Right cardiac atrium (tissue), 5 donors: ENCODE measurements at places on chromosomes 11 and 22. TPM values are rescaled to one million over a fixed set of nuclear protein-coding genes. Genes with fewer than 3 reads are reported as not detected.

PRG3 gene
- not detected for total RNA-seq

- no peak for DNase-seq
Observed at GRCh38 chr11:132658696-132659095, 873.6 kb downstream of the OPCML start.

MRGPRE gene
- total RNA-seq: 0.43 TPM

SLCO2B1 gene
- 40.7 TPM for total RNA-seq

APOA4 gene
- total RNA-seq: not detected

DNA sequence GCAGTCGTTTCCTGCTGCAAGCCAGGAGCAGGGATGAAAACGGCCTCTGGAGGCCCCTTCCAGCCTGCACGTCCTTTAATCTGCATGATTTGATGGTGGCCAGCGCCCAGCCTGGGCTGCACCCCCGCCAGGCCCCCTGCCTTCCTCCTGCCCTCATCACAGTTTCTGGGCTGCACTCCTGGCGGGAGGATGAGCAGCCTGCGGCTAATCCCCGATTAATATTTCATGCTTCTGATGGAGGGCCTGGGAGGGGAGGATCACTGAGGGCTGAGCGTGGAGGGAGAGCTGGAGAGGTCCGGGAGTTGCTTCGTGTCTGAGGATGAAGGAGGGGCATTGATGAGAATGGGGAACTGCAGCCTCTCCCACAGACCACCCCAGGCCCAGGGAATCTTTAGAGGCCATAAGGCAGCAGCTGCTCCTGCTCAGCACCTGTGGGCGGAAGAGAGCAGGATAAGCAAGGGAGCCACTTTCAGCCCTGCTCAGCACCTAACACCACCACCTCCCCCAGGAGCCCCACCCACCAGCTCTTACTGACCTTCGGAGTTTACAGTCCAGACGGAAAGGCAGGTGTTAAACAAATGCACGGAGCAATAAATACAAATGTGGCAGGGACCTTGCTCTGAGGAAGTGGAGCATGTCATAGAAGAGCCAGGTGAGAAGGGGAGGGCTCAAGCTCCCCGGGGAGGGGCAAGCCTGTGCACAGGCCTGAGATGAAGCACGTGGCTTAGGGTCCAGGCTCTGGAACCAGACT, 135.0 kb upstream of the NECTIN1 start:
- DNase-seq: no peak

DNA sequence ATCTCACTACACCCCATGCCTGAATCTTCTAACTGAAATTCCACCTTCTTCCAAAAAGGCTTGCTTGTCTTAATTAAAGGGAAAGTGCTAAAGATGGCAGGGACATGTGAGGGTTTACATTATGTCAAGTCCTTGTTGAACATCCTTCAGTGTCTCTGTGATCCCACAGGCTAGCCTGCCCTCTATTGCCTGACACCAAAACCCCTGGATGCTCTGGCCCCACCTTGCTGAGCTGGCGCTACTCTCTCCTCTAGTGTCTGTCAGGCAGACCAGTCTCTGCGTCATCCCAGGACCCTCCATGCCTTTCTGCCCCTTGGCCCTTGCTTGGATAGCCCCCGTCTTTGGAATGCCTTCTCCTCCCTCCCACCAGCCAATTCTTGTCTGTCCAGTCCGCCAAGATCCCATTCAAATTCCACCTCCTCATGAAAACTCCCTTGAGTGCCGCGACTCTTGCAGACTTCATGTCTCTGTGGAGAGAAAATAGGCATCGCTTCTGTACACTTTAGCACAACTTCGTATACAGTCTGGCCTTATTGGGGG, 69.3 kb downstream of the PKNOX2 start:
- DNase-seq: no peak

PNPLA3 gene
- total RNA-seq: not detected

GRCh38 chr11:113778111-113778910, 1.3 kb upstream of the CLDN25 start:
- no peak for DNase-seq

GRCh38 chr22:39292561-39293074, 26.8 kb downstream of the RPL3 start:
- peak; percentile 95 for DNase-seq

- DNase-seq: no peak
Observed at GRCh38 chr11:126257144-126257543, 11.6 kb downstream of the SRPRA start.

RAG1 gene
- 0.82 TPM for total RNA-seq

GRCh38 chr11:70551351-70552166, 153.2 kb downstream of the CTTN start:
- DNase-seq: no peak

GRCh38 chr22:16967453-16968217, 40.4 kb downstream of the GAB4 start:
- DNase-seq: no peak

DNA sequence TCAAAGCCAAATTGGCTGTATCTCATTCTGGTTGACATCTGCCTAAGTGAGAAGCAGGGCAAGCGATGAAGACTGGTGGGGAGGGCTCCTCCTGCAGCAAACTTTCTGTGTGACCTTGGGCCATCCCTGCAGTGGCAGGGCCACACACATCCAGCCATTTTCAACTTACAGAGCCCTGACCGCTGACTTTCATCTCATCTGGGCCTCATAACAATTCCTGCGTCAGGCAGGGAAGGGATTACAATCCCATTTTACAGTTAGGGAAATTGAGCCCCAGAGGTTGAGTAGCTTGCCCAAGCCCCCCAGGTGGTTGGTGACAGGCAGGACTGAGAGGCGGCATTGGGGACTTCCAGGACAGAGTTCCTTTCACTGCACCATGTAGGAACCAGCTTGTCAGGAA, 21.9 kb downstream of the TPBGL start:
- DNase-seq: no peak

GRCh38 chr22:36940676-36941075, 27.2 kb downstream of the CSF2RB start:
- no peak for DNase-seq

- DNase-seq: no peak
Observed at GRCh38 chr22:34798605-34799004, 267.4 kb upstream of the ISX start.

GRCh38 chr22:31241936-31242335, 29.8 kb downstream of the LIMK2 start:
- no peak for DNase-seq

DNA sequence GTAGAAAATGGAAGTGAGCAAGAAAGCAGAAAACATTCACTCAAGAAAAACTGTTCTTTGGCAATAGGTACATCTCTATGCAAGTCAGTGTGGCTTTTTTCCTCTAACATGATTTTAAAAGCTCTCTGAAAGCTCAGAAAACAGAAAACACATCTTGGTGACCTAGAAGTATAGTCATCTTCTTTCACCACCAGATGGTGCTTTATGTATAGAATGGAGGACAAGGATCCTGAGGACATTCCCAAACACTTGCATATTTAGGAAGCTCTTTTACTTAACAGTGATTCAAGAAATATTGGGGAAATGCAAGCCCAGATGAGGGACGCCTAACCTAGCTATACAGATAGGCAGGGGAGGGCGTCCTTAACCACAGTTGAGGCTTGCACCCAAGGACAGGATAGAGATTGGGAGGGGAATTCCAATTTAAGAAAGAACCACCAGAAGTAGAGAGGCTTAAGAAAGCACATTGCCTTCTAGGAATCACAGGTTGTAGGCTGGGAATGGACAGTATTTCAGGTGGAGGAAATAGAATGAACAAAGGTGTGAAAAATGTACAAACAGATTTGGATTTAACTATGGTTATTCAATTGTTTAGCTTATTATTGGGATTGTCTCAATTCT, 13.8 kb upstream of the CCDC81 start:
- DNase-seq: no peak

DNA sequence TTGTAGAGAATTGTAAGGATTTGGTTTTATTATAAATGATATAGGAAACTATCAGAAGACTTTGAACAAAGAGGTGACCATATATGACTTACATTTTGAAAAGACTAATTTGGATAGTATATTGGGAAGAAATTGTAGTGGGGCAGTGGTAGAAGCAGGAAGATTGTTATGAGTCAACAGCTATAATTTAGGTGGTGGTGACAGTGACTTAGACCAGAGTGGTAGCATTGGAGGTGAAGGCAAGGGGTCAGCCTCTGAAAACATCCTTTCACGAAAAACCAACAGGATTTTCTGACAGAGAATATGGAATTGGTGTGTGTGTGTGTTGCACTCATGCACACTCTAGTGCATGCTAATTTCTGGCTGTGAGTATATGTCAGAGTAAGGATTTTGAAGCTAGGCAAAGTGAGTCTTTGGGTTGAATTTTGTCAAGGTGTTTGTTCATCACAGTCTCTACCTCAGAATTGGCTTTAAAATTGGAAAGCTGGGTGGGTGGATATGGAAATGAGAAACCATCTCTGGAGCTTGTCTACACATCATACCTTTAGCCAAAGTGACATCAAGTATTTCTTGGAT, 8.2 kb upstream of the HBE1 start:
- DNase-seq: no peak

GRCh38 chr22:27128461-27129085, 471.2 kb downstream of the MIAT start:
- no peak for DNase-seq

DNA sequence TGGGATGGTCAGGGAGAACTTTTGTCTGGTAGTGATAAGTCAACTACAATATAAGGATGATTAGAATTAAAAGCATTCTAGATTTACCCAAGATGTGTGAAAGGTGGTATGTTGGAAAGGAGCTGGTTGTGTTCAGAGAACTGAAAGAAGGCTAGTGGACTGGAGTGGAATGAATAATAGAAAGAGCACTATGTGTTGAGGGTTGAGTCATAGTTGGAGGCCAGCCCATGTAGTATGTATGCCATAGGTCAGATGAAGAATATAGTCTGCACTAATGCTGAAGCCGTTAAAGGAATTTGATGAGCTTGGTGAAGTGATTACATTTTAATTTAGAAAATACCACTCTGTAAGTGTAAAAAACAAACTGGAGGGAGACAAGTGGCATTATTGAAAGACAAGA, 514.1 kb downstream of the CNTN5 start:
- DNase-seq: no peak

DNA sequence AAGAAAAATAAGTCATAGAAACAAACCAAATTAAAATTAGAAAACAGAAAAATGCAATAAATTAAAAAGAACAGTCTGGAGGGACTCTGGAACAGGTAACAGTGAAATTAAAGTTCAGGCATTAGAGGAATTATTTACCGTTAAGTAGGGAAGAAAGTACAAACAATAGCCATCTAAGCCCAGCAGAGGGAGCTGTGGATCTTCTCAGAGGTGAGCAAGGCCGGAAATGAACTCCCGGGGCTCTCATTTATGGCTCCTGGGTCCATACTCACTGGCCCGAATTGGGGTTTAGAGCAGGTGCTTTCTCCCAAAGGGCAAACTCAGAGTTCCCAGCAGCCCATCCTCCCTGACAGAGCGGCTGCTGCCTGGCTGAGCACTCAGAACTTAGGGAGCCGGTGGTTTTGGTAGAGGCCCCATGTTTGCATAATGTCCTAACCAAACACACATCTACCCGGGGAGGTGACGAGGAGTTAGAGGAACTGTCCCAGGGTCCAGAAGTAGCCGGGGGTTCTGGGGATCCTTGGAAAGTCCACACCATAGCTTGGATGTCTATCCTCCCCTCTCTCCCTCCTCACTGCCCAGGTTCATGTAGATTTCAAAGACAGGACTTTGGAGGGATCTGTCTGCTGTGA, 87.8 kb upstream of the VPREB1 start:
- DNase-seq: peak; percentile 30

DGCR6 gene
- total RNA-seq: 11.2 TPM

GRCh38 chr11:10809373-10810160, 841 bp upstream of the EIF4G2 start:
- DNase-seq: no peak

IFITM10 gene
- total RNA-seq: 0.61 TPM

CALCA gene
- not detected for total RNA-seq

DNA sequence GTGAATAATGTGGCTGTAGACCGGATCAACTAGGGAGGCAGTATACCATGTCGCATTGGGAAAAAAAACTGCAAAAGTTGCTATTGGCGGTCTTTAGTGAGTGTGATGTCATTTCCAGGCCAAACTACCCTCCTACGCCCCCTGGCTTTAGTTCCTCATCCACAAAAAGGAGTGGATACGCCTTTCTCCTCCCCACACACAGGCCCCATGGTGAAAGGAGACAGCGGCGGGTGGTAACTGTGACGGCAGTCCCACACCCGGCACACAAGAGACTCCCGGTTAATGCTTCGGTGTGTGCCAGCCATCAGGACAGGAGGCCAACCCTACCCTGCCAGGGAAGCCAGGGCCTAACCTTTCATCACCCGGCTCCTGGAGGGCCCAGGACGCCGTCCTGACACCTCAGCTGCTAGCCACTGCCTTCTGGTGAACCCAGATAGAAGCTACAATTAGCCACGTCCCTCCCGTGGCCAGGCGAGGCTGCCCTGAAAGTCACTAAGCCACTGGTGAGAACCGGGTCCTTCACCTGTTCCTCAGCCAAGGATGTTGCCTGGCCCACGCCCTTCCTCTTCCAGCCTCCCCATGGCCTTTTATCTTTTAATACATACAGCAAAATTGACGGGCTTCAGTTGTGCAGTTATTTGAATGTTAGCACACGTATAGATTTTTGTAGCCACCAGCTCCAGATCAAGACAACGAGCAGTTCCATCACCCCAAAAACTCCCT, 10.8 kb downstream of the TP53I11 start:
- DNase-seq: peak; percentile 80

DNA sequence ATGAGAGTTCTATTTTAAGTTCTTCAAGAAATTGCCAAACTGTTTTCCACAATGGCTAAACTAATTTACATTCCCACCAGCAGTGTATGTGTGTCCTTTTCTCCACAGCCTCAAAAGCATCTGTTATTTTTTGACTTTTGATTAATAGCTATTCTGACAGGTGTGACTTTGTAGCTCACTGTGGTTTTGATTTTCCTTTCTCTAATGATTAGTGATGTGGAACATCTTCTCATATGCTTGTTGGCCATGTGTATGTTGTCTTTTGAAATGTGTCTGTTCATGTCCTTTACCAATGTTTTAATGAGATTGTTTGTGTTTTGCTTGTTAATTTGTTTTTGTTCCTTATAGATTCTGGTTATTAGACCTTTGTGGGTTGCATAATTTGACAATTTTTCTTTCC, 18.0 kb upstream of the RAB38 start:
- DNase-seq: no peak

OR51Q1 gene
- total RNA-seq: not detected

DNA sequence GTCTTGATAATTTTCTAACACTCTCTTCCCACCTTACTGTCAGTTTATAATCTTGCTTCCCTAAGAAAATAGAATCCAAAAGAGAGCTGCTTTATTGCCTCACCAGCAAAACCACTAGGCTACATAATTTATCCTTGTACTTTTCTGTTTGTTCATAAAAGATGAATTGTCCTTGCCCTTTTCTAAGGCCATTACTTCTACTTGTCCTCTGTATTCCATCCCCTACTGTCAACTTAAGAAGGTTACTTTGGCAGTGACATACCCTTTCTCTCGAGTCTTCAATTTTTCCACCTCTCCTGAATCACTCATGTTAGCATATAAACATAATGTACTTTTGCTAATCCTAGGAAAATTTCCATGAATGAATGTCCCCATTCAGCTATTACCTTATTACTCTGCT, 18.0 kb downstream of the BIRC2 start:
- DNase-seq: no peak

OR4D5 gene
- not detected for total RNA-seq

- no peak for DNase-seq
Observed at GRCh38 chr11:126969865-126970479, 30.6 kb downstream of the KIRREL3 start.

GRCh38 chr11:71244116-71244810, 8.1 kb downstream of the SHANK2 start:
- no peak for DNase-seq
